ENCODE measurements at places on chromosomes 6 and 20.

- no peak for DNase-seq
Observed at GRCh38 chr6:41768545-41769308, 11.0 kb downstream of the FRS3 start.

- no peak for DNase-seq
Observed at GRCh38 chr6:125953502-125953875, 3.1 kb upstream of the HINT3 start.

DNA sequence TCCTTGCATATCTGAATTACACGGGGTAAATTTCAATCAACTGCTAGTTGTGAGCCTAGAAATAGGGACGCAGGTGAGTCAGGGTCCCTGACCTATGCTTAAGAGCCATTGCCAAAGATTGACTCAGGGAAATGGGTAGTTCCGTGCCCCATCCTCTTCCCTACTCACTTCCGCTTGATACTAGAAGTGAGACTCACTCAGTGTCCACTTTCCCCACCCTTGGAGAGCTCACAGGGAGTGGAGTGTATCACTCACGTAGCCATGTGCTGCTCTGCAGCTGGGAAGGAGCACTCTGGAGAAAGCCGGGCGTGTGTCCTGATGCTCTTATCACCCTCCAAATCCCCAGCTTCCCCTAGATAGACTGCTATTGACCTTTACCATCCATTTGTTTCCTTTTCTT is 543 bp upstream of the MUC22 start:
- DNase-seq = no peak

- DNase-seq = no peak
Observed at GRCh38 chr6:170279977-170280688, 10.7 kb downstream of the DLL1 start.

DNA sequence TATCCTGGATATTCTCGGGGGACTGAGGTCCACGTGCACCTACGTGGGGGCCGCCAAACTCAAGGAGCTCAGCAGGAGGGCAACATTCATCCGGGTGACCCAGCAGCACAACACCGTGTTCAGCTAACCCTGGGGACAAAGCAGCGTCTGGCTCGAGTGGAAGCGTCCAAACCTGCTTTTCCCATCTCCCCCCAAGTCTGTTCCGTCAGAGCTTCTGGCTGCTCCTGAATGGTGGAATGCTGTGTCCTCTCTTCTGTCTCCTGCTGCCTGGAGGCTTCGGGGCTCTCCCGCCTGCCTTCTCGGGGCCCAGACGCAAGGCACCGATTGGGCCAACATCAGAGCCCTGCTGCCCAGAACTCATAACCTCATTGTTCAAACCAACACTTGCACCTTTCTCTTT is 56.7 kb downstream of the GMPR start:
- DNase-seq = no peak

DNA sequence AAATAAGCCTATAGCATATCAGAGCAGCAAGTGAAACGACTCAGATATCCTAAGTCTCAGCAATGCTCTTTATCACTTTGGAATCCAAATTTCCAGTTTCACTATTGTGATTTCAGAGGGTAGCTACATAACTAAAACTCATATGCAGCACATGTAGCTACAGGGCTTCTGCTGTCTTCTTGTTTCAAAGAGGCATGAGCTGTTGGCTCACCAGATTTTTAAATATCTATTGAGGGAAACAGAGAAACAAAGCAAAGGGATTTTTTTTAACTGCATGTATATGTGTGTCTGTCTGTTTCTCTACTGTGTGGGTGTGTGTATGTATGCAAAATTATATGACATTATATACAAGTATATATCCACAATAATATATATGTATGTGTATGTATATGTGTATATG is 258.4 kb downstream of the HDGFL1 start:
- no peak for DNase-seq

DNA sequence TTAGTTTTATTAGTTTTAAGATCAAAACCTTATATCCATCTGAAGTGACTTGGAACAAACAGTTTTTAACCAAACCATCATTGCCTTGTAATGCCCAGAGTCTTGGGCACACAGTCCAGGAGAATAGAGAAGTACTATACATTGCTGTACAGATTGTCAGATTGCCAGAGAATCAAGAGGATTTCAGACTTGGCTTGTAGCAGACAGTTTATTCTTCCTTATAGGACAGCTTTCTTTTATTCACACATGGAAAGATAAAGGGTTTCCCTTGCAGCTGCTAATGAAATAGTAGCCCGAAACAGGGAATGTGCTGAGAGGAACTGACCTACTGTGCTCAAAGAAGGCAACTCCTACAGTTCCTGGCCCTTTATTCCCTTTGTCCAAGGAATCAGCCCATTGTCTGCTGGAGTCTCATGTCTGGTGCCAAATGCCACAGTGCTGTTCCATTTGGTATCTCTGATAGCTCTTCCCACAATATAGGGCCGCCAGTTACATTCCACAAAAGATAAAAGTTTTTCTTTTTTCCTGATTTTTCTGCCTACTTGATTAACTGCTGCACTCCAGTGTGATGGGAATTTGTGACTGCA is 30.6 kb downstream of the DCBLD1 start:
- DNase-seq = no peak

DNA sequence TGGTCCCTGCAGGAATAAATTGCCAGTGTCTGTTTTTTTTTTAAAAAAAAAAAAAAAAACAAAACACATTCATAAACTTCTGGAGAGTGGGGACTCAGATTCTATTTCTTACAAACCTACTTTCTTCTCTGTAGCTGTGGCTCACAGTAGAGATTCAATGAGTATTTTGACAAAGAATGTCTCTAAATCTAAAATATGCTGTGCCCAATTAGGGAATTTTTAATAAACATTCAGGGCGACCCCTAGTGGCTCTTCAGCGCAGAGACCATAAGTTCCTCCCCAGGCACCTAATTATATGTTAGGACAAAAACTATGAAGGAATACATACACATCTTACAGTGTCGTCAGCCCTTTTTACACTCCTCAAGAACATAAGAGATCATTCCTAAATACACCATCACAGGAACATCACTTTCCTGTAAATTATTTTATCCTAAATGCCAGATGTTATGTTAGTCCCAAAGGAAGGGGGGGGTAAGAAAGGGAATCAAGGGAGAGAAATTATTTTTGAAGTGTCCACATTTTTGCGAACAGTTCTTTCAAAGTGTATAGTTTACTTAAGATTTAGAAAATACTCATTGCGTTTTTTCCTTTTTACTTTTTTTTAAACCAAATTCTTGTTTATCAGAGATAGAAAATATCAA is 21.8 kb upstream of the NAA20 start:
- no peak for DNase-seq

DNA sequence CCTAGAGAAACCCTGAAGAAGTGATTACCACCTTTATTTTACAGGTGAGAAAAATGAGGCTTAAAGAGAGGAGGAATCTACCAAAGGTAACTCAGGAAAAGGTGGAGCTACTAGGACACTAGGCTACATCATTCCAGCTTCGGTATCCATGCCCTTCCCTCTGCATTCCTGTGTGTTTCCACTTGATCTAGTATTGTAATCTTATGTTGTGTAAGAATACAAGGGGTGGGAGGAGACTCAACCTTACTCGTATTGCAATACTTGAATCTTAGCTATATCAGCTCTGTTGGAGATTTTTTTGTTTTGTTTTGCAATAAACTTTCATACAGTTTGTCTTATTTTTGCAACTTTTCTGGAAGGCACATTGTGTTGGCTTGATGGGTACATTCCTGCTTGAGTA is 742.4 kb downstream of the PTPRT start:
- no peak for DNase-seq

GRCh38 chr6:168362276-168362990 is 42.9 kb upstream of the DACT2 start:
- DNase-seq = no peak

GRCh38 chr6:11120271-11121005 is 8.9 kb upstream of the ERVFRD-1 start:
- no peak for DNase-seq

- DNase-seq = no peak
Observed at GRCh38 chr6:170489836-170490235, 63.3 kb downstream of the PSMB1 start.

GRCh38 chr20:23180451-23180921 is 94.4 kb upstream of the CD93 start:
- DNase-seq = no peak

GRCh38 chr6:158072083-158072721 is 90.5 kb downstream of the SYNJ2 start:
- DNase-seq = no peak

- no peak for DNase-seq
Observed at GRCh38 chr20:10167040-10167439, 51.6 kb upstream of the SNAP25 start.

- no peak for DNase-seq
Observed at GRCh38 chr20:61161726-61162390, 90.2 kb upstream of the CDH4 start.

- DNase-seq = no peak
Observed at GRCh38 chr6:151232899-151233298, 6.9 kb upstream of the AKAP12 start.

- DNase-seq = no peak
Observed at GRCh38 chr20:59845472-59845871, 88.0 kb downstream of the SYCP2 start.

DNA sequence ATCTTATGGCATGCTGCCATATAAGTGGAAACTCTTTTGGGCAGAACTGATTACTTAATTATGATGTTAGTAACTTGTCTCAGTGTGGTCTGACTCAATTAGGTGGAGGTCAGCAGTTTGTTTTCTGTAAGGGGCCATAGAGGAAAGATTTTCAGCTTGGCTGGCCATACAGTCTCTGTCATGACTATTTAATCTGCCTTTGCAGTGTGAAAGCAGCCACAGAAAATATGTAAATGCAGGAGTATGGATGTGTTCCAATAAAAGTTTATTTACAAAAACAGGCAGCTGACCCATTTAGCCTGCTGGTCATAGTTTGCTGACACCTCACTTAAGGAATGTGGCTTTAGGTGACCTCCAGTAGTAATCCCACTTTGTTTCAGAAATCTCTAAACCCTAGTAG is 700.7 kb downstream of the EPM2A start:
- no peak for DNase-seq

GRCh38 chr20:34595377-34596184 is 37.1 kb downstream of the MAP1LC3A start:
- no peak for DNase-seq

GRCh38 chr20:61686051-61686936 is 379.4 kb downstream of the TAF4 start:
- no peak for DNase-seq

- no peak for DNase-seq
Observed at GRCh38 chr6:166637812-166638572, 10.9 kb upstream of the RPS6KA2 start.

- DNase-seq = no peak
Observed at GRCh38 chr6:157227202-157228166, 95.8 kb downstream of the TMEM242 start.

DNA sequence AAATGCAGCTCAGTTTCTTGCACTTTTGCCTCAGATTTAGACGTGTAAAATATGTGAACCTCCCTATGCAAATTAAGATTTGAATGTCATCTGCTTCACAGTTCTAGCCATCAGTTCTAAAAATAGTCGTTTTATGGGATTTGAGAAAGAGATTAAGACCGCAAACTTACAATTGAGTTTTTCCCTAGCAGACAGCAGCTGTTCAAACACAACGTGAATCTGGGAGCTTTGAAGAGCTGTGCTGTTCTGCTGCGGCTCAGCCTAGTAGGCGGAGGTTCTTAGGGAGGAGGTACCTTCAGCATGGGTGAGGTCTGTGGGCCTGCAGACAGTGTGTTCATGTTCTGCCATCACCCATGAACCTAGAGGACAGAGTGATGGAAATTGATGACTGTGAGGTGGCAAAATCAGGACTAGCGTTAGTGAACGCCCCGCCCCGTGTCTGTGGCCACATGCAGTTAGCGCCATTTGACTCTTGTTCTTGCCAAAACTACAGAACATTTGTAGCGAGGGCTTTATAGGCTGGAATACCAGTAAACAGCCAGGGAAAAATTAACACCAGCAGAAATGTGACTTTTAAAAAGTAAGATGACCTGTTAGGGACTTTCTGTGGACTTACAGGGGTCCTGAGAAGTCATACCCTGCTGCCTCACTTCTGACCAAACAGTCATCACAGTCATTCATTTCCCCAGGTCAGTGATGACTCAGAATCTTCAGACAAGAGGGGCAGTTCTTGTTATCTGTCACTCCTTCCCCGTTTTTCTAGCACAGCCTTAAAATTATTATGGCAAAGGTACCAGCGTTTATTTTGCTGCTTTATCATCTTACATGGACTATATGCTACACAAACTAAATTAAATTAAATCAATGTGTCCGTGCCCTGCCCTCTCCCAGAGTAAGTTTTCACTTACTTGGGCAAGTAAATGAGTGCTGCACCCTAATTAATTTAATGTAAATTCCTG is 84.3 kb upstream of the TMEM181 start:
- DNase-seq = no peak

GRCh38 chr6:49866485-49866943 is at the start of gene CRISP1:
Gene CRISP1, minus strand, starts transcription at chr6:49866535. Its CDS starts 9,135 bp downstream, at chr6:49857400.
- DNase-seq = no peak

DNA sequence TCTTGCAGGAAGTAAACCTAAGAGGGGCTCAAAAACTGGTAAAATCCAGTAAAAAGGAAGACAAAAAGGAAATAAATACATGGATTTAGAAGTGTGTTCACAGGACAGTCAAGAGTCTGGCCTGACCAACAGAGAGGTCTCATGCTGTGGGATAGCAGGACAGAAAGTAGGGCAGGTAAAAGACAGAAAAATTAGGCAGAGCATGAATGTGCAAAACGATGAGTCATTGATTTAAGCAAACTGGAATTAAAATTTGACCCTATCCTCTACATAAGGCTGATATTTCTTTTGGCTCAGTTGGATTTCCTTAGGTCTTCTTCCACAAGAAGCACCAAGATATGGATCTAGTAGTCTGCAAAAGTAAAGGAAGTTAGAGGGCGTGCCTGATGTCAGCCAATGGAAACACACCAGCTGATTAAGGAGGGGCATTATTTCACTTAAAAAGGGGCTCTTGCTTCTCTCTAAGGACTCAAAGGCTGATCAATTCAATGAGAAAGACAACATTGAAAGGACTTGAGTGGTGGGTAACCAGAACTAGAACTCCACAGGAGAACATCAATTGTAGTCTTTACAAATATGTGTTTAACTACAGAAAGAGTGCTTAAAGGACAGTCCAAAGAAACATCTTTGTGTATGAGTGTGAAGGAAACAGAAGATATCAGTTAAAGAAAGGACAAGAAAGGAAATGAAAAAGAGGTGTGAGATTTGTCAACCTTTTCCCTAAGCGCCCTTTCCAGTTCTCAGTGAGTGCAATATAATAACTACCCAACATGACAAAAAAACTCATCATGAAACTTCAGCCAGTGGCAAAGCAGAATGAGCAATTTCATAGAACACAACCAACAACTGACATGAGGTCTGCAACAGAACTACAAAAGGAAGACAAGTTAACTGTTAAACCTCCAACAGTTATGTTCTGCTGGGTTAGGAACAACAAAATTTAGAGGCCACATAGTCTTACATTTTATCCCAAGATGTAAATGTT is 19.4 kb upstream of the MYB start:
- no peak for DNase-seq

DNA sequence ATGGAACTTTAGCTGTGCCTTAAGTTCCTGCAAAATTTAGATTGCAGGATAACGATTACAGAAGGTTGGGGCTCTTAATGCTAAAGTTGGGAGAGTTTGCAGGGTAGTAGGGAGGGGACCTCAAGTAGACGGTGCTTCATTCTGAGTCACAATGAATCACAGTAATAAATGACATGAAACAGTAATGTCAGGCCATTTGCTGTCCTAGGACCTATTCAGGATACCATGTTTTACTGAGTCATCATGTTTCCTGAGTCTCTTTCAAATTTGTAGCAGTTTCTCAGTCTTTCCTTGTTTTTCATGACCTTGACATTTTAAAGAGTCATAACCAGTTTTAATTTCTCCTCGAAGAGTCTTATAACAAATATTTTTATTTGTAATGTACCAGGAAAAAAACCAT is 406.9 kb upstream of the MAP3K7 start:
- no peak for DNase-seq

Measured in thoracic aorta (tissue), 2 donors.